ENCODE measurements at places on chromosomes 1 and 21.

- no peak for DNase-seq
Measured at GRCh38 chr21:14092834-14093560, 117.8 kb downstream of the LIPI start.

DNA sequence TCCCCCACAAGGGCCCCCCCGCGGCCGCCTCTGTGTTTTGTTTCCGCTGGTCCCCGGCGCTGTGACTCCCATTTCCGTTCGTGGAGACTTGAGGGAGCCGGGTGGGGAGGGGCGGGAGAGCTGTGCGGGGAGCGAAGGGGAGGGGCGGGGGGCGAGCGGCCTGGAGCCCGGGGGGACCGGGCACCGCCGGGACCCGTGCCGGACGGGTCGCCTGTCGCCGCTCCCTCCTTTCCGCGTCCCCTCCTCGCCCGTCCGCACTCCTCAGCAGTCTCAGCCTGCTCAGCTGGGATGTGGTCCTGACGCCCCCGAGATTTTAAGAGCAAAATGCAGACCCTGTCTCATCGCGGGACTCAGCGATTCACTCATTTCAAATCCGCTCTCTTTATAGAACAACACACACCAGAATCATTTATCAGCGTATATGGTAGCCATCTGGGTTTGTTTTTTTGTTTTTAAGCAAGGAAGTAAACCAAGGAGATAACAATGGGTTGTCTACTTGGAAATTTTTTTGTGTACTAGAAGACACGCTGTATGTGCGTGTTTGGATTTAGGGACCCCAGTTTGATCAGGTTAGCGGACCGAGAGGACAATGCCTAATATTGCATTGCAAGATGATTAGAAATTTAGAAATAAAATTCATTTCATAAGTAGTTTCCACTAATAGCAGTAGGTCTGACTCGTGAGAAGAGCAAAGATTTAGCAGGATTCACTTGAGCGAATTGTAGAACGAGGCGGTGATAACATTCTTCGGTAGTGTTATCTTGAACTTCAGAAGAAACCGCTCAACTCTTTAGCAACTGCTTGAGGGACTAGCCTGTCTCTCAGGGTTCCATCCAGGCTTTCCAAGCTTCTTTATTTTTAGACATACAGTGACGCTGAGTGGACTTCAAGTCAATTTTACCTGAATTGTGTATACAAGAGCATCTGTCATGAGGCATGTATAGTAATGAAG is 1.1 kb downstream of the GABPA start:
- peak; percentile 77 for DNase-seq

DNA sequence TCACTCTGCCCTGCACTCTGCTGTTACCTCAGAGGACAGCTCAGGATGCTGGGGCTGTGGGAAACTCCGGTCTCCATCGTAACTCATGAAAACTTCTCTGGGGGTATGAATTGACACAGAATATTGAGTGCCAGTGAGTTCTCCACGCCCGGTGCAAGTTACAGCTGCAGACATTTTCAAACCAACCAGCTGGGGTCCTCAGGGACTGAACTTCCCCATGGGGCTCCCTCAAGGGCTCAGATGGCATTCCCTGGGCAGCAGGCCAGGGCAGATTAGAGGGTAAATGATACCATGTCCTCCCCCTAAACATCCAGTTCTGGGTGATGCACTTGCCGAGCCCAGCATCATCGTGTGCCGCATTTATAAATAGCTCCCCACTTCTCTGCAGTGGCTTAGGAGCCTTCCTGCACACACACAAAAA is 27.8 kb upstream of the CCSAP start:
- DNase-seq = peak; percentile 89

- no peak for DNase-seq
Measured at GRCh38 chr21:45713613-45714012, 70.1 kb downstream of the PCBP3 start.
